AG04449 (cell line): ENCODE measurements at places on chromosomes 13 and 19.
A peak's percentile ranks its signal among the peaks of the same experiment; 100 is the strongest.

DNA sequence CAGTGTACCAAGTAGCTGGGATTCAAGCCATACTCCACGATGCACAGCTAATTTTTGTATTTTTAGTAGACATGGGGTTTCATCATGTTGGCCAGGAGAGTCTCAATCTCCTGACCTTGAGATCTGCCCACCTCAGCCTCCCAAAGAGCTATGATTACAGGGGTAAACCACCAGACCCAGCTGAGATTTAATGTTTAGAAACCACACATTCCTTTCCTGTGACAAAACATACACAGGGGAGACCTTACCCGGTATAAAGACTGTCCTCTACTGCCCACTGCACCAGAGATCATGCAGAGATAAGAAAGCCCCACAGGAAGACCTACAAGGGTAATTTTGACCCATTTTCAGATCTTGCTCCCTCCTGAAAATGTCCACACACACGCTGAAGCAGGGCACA lies 22.8 kb upstream of the ZNF83 start:
- no peak for DNase-seq

DNA sequence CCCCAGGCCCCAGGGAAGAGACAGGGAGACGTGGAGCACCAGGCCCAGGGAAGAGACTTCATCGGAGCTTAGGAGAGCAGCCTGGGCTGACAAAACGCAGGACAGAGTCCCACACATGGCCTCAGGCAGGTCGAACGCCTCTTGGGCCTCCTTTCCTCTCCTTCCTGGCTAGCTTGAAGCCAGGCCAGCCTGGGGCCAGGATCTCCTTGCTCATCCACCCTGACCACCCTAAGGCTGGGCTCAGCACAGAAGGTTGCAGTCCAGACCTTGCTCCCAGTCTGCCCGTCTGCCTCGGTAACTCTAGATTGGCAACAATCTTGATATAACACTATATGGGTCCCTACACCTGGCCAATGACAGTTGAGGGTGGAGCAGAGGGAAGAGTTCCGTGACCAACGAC lies 10.1 kb downstream of the PPP6R1 start:
- DNase-seq: no peak

GRCh38 chr19:56146904-56147303 lies 5.8 kb downstream of the ZNF444 start:
- no peak for DNase-seq

- no peak for DNase-seq
These were observed 17.3 kb downstream of the DOT1L start for GRCh38 chr19:2180881-2181632.

- peak; percentile 24 for DNase-seq
These were observed 9.2 kb upstream of the FBN3 start for GRCh38 chr19:8158411-8159074.

- peak; percentile 85 for DNase-seq
These were observed at the start of gene COMMD6 for GRCh38 chr13:75537401-75538365. Gene COMMD6, minus strand, starts transcription at chr13:75537841. Its CDS starts 36 bp downstream, at chr13:75537805.
